ENCODE measurements at places on chromosomes 6 and 20.

DNA sequence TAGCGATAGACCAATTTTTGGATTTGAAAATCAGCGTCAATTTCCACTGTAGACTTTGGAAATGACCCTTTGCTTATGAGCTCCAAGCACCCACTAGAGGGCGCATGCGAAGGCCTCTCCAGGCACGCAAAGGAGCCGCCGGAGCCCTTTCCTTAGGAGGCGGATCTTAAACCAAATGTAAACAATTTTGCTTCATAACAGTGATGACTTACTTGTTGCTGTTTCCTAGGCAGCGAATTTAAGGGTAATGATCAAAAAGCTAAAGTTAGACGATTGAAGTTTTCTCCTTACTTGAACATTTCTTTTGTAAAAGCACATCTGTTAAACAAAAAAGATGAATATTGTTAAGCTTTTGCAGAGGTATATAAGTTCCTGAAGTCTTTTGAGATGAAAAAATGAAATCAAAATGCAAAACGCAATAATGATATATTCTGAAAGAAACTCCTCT lies 29.2 kb upstream of the EXOC2 start:
- peak; percentile 86 for DNase-seq

- peak; percentile 83 for DNase-seq
Measured at GRCh38 chr20:63501818-63502670, 3.2 kb upstream of the EEF1A2 start.

DNA sequence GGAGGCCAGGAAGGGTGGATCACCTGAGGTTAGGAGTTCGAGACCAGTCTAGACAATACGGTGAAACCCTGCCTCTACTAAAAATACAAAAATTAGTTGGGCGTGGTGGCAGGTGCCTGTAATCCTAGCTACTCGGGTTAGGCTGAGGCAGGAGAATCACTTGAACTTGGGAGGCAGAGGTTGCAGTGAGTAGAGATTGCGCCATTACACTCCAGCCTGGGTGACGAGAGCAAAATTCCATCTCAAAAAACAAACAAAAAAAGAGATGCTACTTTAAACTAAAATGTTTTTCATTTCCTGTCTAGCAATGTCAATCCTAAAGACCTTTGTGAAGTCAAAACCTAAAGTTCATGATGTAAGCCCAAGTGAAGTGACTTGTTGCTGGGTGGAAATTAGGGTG lies 12.9 kb downstream of the DSN1 start:
- DNase-seq = no peak

DNA sequence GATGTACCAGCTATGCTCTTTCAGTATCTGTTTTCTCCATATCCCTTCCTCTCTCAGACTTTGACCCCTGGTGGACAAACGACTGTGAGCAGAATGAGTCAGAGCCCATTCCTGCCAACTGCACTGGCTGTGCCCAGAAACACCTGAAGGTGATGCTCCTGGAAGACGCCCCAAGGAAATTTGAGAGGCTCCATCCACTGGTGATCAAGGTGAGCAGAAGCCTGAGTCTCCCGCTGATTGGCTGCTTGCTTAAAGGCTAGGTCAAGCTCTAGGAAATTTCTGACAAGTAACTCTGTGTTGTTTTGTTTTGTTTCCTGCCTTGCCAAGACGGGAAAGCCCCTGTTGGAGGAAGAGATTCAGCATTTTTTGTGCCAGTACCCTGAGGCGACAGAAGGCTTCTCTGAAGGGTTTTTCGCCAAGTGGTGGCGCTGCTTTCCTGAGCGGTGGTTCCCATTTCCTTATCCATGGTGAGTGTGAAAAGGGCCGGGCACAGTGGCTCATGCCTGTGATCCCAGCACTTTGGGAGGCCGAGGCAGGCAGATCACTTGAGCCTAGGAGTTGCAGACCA lies 28.6 kb downstream of the C6orf89 start:
- DNase-seq = no peak

GRCh38 chr6:45835721-45836437 lies 179.8 kb downstream of the CLIC5 start:
- DNase-seq = no peak

GRCh38 chr6:105372142-105372848 lies 30.6 kb downstream of the PREP start:
- no peak for DNase-seq

DNA sequence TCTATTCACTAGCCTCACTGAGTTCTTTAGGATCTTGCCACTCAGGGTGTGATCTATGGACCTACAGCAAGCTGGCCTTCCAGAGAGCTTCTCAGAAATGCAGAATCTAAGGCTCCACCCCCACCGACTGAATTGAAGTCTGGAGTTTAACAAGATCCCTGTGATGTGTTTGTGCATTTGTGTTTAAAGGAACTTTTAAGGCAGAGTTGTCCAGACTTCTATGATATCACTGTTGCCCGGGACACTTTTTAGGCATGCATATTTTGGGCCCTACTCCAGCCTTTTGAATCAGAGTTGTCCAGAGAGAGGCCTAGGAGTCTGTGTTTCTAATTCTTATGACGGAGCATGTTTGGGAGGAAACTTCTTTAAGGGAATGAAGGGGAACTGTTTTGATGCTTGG lies 232.3 kb downstream of the QKI start:
- no peak for DNase-seq

DNA sequence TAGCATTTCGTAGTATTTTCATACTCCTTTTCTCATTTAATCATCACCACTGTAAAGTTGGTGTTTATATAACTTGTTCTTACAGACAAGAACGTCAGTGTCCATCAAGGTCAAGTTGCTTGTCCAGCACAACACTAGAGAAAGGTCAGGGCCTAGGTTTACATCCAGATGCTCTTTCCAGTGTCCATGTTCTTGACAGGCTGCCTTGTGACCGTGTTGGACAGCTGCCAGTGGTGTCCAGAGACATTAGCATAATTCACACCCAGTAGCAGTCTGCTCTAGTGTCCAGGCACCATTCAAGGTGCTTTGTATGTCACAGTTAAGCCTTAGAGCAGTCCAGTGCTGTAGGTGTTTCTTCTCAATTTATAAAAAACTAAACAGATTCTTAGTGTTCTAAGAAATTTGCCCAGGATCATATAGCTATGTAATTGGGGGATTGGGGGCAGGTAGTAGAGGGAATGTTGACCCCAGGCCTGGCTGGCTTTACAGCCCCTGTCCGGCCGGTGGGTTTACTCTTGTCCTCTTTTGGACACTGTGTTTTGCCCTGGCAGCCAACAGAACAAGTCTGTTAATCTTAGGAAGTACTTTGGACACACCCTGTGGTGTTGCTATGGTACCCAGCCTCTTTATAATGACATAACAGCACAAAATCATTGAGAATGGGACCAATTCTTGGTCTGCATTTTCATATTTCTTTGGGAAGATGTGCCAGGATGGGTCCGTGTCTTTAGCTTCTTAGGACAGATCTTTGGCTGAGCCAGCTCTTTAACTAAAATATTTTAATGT lies 8.0 kb downstream of the STK35 start:
- no peak for DNase-seq

GRCh38 chr6:12280458-12280857 lies 9.7 kb upstream of the EDN1 start:
- DNase-seq = no peak

- DNase-seq = peak; percentile 73
Measured at GRCh38 chr20:41617059-41617901, 897 bp downstream of the CHD6 start.

DNA sequence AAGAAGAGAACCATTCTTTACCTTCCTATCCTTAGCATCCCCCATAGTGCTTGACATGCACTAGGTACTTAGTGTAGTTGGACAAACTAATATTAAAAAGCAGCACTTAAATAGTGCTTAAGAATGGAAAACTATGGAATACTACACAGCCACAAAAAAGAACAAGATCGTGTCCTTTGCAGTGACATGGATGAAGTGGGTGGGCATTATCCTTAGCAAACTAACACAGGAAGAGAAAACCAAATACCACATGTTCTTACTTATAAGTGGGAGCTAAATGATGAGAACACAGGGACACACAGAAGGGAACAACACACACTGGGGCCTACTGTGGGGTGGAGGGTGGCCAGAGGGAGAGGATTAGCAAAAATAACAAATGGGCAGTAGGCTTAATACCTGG lies 66.8 kb downstream of the EPHA7 start:
- DNase-seq = no peak

DNA sequence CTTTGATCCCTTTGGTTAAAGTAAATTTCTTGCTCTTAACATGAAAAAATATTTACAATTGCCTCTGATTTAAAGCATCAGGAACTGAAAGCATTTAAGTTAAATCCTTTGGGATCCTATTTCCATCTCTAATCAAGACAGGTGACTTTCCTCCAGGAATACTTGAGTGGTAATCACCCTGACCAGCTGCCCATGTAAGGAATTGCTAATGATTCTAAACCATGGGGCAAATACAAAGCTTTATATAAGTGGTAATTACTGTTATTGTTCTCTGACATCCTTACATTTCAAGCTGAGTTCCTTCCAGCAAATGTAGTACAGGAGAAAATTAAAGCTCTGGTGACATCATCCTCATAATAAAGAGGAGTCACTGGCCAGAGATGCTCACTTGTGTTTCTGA lies 100.6 kb downstream of the CRYBG1 start:
- no peak for DNase-seq

GRCh38 chr20:43824309-43825050 lies 90.2 kb upstream of the TOX2 start:
- no peak for DNase-seq

DNA sequence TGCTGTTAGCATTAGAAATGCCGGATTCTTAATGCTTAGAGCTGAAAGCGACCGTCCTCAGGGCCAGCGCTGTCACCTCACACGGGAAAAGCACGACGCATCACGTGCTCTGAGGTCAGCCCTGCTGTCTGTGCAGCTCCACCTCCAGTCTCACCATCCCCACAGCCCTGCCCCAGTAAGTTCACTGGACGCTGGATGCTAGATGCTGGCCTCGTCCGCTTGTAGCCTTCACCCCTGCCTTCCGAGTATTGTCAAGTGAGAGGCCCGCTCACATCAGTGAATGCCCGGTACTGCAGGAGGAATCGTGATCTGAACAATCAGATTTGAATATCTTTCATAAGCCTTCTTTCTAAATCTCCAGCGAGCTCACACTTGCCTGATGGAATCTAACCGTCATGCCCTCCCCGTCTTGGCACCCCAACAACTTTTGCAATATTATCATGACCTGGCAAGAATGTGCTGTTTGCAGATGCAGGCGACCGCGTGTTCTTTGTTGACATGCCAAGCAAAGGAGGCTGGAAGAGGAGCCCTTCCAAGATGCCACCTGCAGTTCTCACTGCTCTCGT lies 64.9 kb downstream of the DLL1 start:
- DNase-seq = no peak

GRCh38 chr20:646107-646867 lies 6.7 kb downstream of the SRXN1 start:
- DNase-seq = no peak

- no peak for DNase-seq
Measured at GRCh38 chr6:34378470-34378869, 14.0 kb downstream of the NUDT3 start.

DNA sequence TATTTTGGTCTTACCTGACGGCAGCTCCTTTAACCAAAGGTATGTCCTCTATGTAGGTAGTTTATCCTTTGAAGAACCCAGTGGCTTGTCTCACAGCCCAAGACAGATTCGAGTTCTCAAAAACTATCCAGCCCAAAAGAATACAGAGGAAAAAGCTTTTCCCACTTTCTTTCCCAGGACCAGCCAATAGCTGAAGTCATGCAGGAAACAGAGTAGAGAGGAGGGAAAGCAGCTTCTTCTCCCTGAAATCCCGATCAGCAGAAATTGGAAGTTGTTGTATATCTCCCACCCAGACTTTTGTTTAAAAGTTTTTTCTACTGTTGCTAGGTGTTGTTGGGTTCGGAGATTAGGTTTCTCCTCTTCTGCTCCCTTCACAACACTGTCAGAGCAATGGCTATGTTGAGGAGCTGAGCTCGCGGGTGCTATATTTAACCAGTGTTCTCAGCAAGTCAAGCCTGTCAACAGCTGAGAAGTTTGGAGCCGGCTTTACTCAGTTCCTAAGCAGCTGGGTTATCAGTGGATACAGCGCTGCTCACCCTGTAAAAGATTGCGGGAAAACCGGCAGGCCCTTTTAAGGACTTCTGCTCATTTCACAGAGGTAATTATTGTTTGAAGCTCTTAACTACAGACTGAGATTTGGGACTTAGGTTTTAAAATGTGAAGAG lies at the start of gene FILIP1:
Gene FILIP1 (minus strand): TSS at position 401 of the 665 bp plus-strand sequence. CDS start 78,828 bp downstream, outside the sequence.
- no peak for DNase-seq

All from Karpas-422 (cell line).